ENCODE measurements at places on chromosomes 2 and 18. TPM values are rescaled to one million over a fixed set of nuclear protein-coding genes. Genes with fewer than 3 reads are reported as not detected.

Gene MC2R
- not detected for total RNA-seq

Gene GCC2
- total RNA-seq, result 40.9 TPM

Gene CEP76
- total RNA-seq, result 11.3 TPM

Gene HAUS1
- 53.3 TPM for total RNA-seq

Gene UPP2
- total RNA-seq, result not detected

GRCh38 chr2:32942793-32943485 is 3.8 kb upstream of the LTBP1 start:
- no peak overlapping the region for H3K4me3 ChIP-seq
- H3K27me3 ChIP-seq, result peaks cover under 1% of the 10 kb centered on the region
- no peak overlapping the region for H3K27ac ChIP-seq
- H3K4me1 ChIP-seq, result no peaks in the 10 kb centered on the region

- H3K27me3 ChIP-seq, result no peaks in the 10 kb centered on the region
- H3K4me3 ChIP-seq, result no peak overlapping the region
- H3K36me3 ChIP-seq, result no peaks in the 10 kb centered on the region
- no peaks in the 10 kb centered on the region for H3K4me1 ChIP-seq
Observed at GRCh38 chr18:28193177-28193778, 16.3 kb upstream of the CDH2 start.

GRCh38 chr2:233242231-233242927 is 9.1 kb upstream of the ATG16L1 start:
- H3K27me3 ChIP-seq, result no peaks in the 10 kb centered on the region
- H3K36me3 ChIP-seq, result no peaks in the 10 kb centered on the region
- no peak for DNase-seq
- no peak overlapping the region for H3K4me3 ChIP-seq
- peaks cover 50% of the 10 kb centered on the region for H3K4me1 ChIP-seq

GRCh38 chr2:85601771-85602475 is 575 bp downstream of the TMEM150A start:
- no peak for DNase-seq
- H3K4me1 ChIP-seq, result peaks cover 27% of the 10 kb centered on the region
- H3K27ac ChIP-seq, result peak overlapping the region; percentile 43
- H3K27me3 ChIP-seq, result no peaks in the 10 kb centered on the region
- peaks cover 8% of the 10 kb centered on the region for H3K36me3 ChIP-seq

Measured in CD8-positive, alpha-beta memory T cell (primary cell).